ENCODE measurements at places on chromosomes 16 and 17. TPM values are rescaled to one million over a fixed set of nuclear protein-coding genes. Genes with fewer than 3 reads are reported as not detected.

CPPED1 gene
- 7.0 TPM for polyA plus RNA-seq

DNA sequence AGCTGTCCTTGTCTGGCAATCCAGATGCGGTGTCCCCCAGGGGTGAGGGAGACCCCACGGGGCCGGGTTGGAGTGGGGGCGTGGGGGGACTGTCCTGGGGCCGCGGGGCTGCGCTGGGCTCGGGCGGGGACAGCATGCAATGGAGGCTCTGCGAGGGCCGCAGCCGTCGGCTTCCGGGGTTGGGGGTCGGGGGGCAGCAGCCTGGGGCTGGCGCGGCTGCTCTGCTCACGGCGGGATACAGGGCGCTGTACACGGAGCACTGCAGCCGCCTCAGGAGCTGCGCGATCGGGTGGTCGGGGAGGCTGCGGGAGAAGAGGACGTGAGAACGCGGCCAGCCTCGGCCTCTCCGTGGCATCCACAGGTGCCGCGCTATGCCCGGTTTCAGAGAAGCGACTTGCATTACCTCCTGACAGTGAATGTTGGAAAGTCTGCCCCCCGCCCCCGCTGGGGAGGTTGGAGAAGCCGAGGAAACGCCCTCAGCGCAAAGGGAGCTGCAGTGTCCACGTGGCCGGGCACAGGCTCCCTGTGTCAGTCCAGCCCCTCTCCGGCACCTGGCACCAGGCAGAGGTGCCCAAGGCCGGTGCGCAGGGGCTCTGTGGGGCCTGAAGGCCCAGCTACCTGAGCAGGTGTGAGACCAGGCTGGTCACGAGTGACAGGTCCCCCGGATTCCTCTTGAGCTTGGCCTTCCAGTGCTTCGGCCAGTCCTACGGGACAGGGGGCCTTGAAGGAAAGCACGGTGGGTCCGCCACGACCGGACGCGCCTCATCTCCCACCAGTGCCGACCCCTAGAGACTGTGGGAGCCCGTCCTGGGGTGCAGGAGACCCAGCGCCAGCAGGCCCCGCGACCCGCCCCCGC, 9.4 kb upstream of the SPATA2L start:
- DNase-seq: no peak

DNA sequence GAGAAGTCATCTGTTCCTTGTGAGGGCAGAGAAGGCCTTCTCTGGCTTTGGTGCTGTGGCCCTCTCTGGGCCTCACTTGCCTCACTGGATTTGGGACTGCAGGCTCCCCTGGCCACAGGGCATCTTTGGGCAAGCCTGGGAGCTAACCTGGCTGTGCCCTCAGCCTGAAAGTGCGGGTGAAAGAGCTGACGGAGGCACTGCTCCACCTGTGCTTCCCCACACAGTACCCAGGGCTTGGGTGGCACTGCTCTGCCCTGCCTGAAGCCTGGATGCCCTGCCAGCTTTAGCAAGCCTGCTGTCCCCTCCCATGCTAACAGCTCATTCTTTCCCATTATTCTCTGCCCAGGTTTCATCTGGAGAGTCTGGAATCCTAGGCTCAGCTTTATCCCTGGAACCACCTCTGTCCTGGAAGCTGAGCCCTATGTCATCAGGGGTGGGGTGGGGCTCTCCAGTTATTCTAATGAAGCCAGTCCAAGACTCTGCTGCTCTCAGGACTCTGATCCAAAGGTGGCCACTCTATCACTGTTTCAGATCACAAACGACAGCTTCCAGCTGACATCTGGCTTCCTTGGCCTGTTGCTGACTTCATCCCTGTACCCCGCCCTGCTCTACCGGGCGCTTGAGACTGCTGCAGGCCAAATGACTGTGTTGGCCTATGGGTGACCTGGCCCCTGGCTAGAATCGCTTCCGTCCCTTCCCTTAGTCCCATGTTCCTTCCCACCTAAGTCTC, 29.3 kb downstream of the HIC1 start:
- no peak for DNase-seq

GRCh38 chr17:35170968-35171771, 23.0 kb downstream of the SLC35G3 start:
- DNase-seq: no peak

DNA sequence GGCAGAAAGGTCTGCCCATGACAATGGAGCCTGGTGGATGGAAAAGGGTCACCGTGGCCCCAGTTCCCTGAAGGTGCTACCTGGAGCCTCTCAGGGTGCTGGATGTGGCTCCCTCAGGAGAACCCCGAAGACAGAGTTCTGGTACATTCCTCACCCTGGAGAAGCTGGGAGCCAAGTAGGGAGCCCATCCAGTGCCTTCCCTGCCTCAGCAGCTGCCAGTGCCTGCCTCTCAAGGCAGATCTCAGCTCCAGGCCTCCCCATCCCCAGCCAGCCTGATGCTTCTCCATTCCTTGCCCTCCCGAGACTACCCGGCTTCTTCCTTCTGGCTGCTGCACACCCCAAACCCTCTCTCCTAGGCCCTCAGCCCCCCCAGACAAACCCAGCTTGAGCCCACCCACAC, 20.5 kb downstream of the SCGB1C2 start:
- DNase-seq: no peak

DNA sequence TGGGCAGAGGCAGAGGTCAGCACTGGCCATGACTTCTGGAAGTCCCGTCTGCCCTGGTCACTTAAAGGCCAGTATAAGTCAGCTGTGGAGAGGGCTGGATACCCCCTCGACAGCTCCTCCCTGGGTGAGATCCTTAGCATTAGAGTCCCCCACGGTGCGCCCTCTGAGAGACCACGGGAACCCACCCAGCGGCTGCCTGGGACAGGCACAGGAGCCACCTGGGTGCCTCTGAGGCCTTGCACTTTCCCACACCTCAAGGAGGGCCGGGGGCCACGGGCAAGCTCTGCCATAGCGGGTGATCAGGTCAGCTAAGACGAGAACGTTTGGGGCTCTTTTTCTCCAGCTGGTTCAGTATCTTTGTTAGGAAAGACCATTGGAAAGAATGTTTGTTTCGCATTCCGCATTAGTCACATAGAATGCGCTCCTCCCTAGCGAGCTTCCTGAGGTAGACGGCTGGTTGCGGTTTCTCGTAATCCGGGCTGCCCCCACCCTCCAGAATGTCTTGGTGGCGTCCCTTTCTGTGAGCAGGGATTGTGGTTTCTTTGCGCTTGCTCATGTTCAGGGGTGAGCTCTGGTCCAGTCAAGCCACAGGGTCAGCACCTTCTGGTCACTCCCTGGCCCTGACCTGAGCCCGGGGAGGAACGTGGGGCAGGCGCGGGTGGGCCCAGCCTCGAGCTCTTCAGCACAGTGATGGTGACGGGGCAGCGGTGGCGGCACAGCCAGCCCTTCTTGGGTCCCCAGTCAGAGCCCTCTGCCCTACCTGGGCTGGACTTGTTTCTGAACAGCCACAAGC, 25.2 kb downstream of the NME3 start:
- no peak for DNase-seq

DNA sequence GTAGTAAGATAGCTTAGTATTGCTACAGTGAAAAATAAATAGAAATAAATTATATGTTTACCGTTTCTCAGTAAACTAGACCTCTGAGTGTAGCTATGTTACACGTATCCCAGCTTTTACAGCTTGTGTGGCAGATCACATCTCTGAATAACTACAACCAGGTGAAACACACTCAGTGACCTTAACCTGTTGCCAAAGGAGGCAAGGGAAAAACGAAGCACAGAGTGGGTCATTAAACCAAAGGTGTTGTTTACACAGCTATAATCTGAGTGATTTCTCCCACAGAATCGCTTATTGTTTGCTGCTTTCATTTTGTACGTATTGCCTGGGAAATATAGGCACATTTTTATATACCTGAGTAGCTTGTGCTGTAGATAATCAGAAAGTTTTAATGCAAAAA, 688.2 kb upstream of the KIF2B start:
- DNase-seq: no peak
